Temporal lobe (tissue), 4 donors: ENCODE measurements at places on chromosomes 16 and 17. TPM values are rescaled to one million over a fixed set of nuclear protein-coding genes. Genes with fewer than 3 reads are reported as not detected.

The AIPL1 gene
- not detected for total RNA-seq

The SULT1A4 gene
- 2.0 TPM for total RNA-seq

The HID1 gene
- 16.7 TPM for total RNA-seq

The LGALS9B gene
- not detected for total RNA-seq

The SRL gene
- total RNA-seq, result under 0.01 TPM

The CD79B gene
- not detected for total RNA-seq

The TBC1D3C gene
- total RNA-seq, result under 0.01 TPM

The HP gene
- 0.74 TPM for total RNA-seq

The HYDIN gene
- 15.7 TPM for total RNA-seq

The CHD9NB gene
- 0.25 TPM for total RNA-seq

The XAF1 gene
- total RNA-seq, result 2.2 TPM

The TK1 gene
- total RNA-seq, result 1.7 TPM

The NUDT16L1 gene
- total RNA-seq, result 34.9 TPM

The TPPP3 gene
- total RNA-seq, result 4.4 TPM

The HS3ST3A1 gene
- total RNA-seq, result 0.74 TPM

The MT1F gene
- 2.0 TPM for total RNA-seq

The CCDC78 gene
- 2.5 TPM for total RNA-seq

The NOXO1 gene
- 0.98 TPM for total RNA-seq

The ARL5C gene
- total RNA-seq, result not detected

The CCDC144A gene
- 34.9 TPM for total RNA-seq

The C17orf100 gene
- 3.2 TPM for total RNA-seq

The CD300LB gene
- under 0.01 TPM for total RNA-seq

The HCRT gene
- not detected for total RNA-seq

The ZNF385C gene
- total RNA-seq, result 0.49 TPM

The TMEM94 gene
- total RNA-seq, result 20.7 TPM

The PIGS gene
- total RNA-seq, result 17.2 TPM

The SEZ6L2 gene
- total RNA-seq, result 58.5 TPM

The TMC7 gene
- 3.0 TPM for total RNA-seq

The WFIKKN1 gene
- 0.74 TPM for total RNA-seq
